Cardiac muscle cell (in vitro differentiated cells and primary cell): ENCODE measurements at places on chromosomes 11 and 22.

DNA sequence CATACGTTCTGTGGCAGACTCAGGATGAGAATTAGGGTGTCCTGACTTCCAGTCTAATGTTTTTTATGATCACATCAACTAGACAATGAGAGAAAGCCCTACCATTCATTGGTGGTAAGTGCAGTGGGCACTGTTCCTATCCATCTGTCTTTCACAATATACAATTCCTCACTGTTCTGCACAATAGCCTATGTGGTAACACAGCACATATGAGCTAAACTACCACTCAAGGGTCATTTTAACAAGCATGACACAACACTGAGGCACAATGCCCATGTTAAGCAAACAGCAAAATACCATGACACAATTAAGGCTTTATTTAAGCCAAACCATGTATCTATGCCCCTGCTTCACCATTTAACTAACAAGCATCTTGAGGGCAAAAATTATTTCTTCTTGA is 52.3 kb downstream of the SIK3 start:
- DNase-seq, result no peak

DNA sequence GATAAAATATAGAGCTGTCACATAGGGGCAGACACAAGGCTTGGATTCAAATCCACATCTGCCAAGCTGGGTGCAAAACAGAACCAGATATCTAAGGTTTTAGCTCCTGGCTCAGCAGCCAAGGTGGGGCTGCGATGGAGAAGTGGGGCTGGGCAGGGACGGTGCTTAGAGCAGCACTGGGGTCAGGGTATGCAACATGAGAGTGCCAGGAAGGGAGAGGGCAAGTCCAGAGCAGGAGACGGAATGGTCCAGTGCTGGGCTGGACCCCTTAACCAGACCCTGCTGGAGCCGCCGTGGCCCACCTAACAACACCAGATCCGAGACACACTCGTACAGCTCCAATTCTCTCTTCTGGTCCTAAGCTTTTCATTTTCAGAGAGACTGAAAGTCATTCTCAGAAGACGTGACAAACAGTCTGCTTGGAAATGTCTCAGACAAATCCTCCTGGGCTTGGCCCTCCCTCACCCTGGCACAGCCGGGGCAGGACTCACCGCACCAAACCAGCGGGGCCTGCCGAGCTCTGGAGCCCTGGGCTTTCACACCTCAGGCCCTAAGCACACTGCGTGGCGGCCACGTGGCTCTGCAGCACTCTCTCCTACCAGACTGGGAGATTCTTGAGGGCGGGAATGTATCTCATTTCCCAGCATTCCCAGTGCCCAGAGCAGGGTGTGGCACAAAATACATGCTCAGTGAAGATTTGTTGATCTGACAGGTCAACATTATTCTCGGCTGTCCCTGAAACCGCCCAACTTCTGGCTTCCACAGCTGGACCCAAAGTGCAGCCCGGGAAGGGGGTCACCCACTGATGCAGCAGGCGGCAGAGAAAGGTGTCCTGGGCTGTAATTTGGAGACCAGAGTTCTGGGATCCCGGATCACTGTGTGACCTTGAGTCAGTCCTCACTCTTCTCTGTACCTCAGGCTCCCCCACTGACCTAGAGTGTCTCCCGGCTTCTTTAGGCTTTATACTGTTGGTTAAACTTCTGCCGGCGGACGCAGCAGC is 11.6 kb downstream of the LRRC32 start:
- DNase-seq, result no peak

GRCh38 chr11:12693094-12693478 is 18.9 kb downstream of the TEAD1 start:
- no peak for DNase-seq

DNA sequence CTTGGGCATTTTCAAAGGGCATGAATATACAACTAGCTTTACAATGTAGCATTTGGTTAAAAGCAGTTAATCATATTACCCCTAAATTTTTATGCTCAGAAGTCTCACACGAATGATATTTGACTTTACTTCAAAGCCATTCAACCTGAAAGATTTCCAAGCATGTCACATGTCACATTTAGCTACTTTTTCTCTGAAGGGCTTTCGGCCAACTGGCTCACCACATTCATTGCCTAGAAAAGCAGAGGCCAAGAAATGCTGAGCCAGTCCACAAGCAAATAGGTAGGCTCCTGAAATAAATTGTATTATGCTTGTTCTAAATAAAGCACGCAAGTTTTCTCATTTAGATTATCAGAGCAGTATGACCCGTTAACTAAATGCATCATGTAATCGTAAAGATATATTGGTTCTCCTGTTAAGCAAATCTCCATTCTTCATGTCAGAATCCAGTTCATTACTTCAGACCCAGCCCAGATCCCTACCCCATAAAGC is 30.6 kb downstream of the PAX6 start:
- no peak for DNase-seq

- DNase-seq, result no peak
Measured at GRCh38 chr22:45722006-45722405, 50.4 kb downstream of the ATXN10 start.

GRCh38 chr11:132901638-132902471 is 630.4 kb downstream of the OPCML start:
- no peak for DNase-seq

DNA sequence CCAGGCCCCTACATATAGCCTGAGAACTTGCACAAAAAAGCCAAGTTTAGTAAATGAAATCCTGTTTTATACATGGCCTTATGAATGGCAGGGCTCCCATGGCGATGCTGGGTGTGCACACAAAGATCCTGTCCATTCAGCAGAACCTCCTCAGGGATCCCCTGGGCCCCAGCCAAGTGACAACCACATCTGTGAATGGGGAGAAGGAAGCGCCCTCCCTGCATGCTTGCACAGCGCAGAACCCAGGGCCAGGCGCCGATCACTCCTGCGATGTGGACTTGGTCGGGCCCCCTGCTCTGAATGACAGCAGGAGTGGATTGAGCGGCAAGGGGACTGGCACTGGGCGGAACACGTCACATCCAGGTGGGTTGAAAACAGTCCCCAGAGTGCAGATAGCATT is 4.5 kb upstream of the CDC42EP2 start:
- no peak for DNase-seq

DNA sequence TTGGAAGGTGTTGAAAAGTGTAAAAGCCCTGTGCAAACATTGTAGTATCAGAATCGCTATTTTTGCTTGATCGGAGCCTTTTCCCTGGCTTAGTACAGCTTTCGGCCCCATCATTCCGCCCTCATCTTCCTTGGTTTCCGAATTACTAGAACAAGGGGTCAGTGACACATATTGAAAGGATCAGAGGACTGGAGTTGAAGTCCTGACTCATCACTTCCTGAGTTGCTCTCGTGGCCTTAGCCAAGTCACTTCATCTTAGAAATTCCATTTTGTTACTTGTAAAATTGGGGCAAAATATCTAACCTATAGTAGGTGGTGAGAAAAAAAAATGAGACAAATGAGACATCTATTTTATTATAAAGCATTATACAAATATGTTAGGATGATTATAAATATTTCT is 375.0 kb downstream of the NTM start:
- no peak for DNase-seq

- peak; percentile 21 for DNase-seq
Measured at GRCh38 chr11:129208863-129209262, 16.7 kb upstream of the ARHGAP32 start.

- DNase-seq, result no peak
Measured at GRCh38 chr22:34784056-34784455, 281.9 kb upstream of the ISX start.

DNA sequence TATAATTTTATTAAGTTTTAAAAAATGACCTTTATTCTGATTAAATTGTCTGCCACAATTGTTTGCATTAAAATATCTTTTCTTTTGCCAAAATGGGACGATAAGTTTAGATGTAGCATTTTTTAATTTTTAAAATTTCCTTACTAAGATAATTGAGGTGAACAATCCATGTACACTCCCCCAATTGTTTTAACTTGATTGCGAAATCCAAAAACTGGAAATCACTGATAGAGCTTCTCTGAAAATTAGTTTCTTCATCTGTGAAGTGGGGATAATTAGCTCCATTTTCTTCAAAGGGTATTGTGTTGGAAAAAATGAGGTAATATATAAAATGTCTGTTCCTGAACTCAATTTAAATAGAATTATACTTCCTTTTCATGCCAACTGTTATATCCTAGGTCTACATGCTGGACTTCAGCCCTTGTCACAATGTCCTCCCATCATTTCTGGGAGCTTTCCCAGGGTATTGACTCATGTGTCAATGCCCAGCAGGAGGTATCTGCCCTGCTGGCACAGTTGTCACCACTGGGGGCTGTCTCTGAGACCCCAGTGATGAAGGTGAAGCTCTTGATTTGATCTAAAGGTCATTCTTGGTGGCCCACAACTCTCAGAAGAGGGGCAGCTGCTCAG is 28.7 kb upstream of the NAV2 start:
- no peak for DNase-seq

- no peak for DNase-seq
Measured at GRCh38 chr11:27081056-27081455, 40.4 kb downstream of the BBOX1 start.

- DNase-seq, result no peak
Measured at GRCh38 chr11:41175304-41175972, 284.0 kb downstream of the LRRC4C start.

DNA sequence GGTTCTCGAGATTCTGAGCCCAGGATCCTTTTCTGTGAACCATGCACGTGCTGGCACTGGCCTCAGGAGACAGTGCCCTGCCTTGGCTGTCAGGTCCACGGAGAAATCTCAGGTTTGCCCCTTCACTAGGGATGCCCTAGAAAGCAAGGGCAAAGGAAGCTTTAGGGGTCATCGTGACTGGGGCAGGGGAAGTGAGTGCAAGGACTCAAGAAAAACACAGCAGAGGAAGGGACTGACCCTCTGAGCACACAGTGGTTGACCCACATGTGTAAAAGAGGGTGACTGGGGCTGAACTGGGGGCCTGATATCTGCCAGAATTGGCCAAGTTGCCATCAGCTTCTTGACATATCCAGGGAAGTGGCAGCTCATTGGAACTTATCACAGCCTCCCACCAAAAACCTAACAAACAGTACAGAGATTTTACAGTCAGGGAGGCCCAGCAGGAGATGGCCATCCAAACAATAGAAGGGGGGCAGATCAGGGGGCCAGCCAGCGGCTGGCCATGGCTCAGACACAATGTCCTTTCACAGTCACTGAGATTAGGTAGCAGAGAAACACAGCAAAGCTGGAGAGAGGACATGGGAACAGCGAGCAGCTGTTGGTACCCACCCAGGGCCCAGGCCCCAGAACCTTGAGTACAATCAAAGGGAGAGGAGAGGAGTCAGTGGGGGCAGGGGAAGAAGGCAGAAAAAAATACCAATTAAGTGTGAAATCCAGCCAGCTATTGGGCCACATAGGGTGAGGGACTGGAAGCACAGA is 4.4 kb downstream of the TMEM121B start:
- no peak for DNase-seq

DNA sequence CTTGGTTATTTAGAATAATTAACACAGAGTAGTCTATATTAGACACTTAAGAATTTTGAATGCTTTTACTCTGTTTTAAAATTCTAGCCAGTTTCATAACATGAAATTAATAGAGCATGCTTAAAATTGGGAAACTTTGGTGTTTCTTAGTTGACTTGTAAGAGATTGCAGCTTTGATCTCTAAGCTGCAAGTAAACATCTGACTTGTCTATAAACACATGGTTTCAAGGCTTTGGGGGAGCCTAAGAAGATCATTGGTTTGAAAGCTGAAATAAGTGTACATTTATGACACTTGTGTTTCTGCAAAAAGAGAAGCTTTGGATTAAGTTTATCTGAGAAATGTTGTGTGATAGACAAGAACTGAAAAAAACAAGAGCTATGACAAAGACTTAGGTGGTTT is 37.8 kb downstream of the YAP1 start:
- no peak for DNase-seq

DNA sequence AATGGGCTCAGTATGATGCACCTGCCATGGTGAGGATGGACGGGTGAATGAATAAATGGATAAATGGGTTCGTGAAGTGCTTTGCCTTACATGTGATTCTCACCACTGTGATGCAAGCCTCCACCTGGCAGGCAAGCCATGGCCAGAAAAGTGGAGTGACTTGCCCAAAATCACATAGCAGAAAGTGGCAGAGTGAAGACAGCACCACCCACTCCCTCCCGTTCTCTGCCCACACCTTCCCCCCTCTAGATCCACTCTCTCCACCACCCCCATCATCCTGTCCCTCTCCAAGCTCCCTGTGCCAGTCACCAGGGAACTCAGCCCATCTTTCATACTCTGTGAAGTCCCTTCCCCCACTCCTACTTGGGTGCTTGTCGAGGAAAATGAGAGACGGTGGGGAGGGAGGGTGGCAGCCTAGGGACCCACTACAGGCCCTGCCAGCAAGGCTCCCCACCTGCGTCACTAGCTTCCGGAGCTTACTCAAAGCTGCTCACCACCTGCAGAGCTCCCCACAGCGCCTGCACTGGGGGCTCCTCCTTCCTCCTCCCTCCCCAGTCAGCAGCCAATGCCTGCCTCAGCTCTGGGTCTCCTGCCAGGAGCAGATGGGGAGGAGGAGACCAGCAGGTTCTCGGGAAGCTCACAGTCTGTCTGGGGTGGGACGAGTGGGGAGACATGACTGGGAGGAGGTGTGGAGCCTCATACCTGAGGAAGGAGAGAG is 82.3 kb downstream of the PDE2A start:
- DNase-seq, result no peak

DNA sequence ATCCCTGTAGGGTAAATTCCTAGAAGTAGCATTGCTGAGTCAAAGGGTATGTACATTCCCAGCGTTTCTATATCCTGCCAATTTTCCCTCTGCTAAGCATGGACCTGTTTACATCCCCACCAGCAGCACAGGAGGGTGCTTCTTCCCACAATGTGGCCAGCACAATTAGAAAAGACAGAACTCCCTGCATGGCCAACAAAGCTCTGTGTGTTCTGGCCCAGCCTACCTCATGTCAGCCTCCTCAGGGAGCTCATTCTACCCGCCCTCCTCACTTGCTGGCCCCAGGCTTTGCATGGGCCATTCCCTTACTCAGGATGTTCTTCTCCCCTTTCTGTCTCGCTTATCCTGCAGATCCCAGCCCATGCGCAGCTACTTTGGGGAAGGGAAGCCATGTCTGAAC is 186.1 kb downstream of the DSCAML1 start:
- no peak for DNase-seq

DNA sequence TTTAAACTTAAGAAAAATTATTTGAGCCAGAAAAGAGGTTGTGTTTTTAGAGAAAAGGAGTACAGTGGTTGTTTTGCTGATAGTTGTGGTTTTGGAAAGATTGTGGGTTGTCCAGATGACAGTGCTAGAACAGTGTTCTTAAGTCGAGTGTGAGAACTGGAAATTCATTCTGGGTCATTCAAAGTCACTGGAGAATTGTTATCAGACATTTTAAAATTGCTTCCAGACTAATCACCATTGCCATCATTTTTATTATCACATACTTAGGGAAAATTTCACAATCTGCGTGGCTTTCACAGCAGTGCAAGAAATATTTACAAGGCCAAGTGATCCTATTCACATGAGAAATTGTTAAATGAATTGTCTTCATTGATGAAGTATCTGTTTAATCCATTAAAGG is 242.2 kb upstream of the DDI1 start:
- no peak for DNase-seq

DNA sequence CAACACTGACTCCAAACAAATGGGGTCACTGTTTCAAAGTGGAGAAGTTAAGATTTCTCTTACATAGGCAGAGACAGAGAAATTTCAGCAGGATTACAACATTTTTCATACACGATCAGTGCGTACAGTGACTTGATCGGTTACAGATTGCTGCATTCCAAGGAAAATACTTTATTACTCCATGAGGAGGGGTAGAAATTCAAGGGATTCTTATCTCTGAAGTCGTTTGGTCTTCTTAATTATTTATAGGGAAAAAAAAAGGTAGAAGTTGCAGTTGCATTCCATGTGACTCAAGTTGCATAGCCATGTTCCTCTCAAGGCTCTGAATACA is 10.7 kb upstream of the SMIM38 start:
- peak; percentile 42 for DNase-seq

- DNase-seq, result no peak
Measured at GRCh38 chr11:87176044-87176443, 138.3 kb downstream of the TMEM135 start.
